Right ventricle myocardium superior (tissue), 1 donor: ENCODE measurements at places on chromosomes 2 and 18. TPM values are rescaled to one million over a fixed set of nuclear protein-coding genes. Genes with fewer than 3 reads are reported as not detected.

DNA sequence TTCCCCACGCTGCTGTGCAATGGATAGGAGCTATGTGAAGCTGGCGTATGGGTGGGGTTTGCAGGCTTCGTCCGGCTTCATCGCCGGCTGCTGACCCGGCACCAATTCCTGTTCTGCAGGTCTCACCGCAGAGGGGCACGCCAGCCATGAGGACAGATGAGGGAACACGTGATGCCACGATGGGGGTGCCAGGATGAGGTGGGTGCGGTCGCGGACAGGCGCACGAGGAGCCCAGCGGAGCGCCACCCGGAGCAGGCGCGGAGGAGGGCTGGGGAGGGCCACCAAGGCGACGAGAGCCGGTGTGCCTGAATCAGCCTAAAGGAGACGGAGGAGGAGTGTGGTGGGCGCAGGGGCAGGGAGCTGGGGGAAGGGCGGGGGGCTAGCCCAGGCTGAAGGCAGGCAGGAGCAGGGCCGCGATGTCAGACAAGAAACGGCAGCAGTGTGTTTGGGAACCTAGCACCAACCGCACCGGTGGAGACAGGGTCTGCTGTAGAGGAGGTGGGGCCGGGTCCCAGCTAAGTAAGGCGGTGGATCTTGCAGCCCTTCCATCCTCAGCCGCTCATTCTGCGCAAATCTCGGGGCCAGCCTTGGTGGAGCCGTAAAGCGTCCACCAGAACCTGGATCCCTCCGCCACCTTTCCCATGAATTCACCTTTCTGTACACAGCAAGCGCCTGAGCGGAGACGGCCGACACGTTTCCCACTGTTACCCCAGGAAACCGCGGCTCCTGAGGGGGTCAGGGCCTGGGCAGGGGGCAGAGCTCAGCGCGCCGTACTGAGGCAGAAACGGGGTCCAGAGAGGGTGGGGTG is 17.0 kb upstream of the CD8A start:
- peak; percentile 65 for DNase-seq

- DNase-seq: no peak
Measured at GRCh38 chr18:55382277-55382805, 205.7 kb downstream of the TCF4 start.

GRCh38 chr18:31783059-31783458 is 22.4 kb upstream of the SLC25A52 start:
- DNase-seq: no peak

DNA sequence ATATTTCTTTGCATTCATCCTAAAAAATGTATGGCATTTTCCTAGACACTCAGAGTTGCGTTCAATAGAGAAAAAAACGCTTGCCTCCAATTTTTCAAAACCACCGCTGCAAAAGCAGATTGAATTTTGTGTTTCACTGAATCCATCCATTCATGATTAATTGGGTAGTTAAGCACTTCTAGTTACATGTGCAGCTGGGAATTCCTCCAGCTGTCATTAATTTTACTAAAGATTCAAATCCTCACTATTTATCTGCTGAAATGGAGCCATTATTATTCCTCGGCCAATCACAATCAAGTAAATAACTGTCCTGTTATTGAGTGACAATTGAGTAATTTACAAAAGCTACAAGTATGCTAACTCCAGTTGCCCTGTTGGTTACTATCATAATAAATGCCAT is 75.8 kb upstream of the ARL5A start:
- DNase-seq: no peak

- no peak for DNase-seq
Measured at GRCh38 chr2:23453836-23454460, 69.0 kb downstream of the KLHL29 start.

DNA sequence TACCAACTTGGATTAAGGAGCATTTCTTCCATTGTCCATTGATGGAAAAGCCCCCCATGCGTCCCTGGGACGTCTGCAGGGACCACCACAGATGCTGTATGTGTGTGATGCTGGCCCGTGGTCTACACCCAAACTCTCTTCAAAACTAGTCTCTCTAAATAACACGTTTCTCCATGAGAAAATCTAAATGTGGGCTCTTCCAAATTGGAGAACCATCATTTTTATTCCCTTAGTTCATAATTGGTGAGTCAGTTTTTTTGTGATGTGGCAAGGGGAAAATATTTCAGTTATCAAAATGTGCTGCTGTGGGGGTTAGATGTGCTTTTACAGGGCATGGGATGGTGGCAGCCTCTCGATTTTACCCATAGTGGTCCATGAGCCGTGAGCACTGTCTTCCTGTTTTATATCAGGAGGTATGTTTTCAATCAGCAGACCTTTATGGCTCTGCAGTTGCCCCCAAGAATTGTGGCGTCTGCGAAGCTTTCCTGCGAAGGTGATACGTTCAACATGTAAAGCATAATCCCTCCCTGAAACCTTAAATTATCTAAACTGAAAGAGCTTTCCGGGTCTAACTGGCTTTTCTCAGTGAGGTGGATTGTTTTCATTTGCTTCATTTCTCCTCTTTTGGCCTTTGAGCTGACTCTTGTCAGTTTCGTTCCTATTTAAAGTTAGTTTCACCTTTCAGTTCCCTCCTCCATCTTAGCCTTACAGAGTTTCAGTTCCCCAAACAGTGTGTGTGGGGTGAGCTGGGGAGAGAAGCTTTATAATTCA is 78.4 kb downstream of the SETBP1 start:
- no peak for DNase-seq

DNA sequence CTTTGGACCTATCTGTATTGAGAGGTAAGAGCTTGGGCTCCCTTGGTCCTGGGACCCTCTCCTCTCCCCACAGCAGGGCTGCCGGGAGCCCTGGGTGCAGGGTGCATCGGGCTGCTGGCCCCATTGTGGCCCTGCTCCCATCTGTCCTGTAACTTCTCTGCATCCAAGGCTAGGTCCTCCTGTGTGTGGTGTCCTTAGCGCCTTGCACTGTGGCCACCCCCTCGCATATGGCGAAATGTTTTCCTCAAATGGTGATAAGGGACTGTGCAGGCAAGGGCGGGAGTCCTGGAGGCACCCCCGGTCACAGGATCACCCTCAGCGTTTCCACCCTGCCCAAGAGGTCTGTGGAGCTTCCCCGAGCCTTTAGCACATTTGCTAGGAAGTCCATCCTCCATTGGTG is 208.2 kb downstream of the SH3RF3 start:
- DNase-seq: no peak

DNA sequence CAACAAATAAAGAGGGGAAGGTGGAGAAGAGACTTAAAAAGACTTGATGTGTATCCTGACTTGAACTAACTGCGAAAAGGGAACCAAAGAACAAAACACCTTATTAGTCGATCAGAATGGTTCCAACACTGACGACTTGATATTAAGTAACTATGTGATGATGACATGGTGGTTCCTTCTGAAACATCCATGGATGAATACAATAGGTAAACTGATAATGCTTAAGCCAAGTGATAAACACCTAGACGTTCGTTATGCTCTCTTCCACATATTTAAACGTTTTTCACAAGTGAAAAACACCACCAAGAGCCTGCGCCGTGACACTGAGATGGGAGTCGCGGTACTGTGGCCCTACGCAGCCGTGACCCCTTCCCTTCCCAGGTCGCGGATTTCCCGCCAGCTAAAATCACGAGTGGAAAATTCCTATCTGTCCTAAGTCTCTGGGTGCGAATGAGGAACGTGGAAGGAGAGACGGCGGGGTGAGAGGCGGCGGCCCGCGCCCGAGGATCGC is 797 bp downstream of the TTC32 start:
- DNase-seq: no peak

DNA sequence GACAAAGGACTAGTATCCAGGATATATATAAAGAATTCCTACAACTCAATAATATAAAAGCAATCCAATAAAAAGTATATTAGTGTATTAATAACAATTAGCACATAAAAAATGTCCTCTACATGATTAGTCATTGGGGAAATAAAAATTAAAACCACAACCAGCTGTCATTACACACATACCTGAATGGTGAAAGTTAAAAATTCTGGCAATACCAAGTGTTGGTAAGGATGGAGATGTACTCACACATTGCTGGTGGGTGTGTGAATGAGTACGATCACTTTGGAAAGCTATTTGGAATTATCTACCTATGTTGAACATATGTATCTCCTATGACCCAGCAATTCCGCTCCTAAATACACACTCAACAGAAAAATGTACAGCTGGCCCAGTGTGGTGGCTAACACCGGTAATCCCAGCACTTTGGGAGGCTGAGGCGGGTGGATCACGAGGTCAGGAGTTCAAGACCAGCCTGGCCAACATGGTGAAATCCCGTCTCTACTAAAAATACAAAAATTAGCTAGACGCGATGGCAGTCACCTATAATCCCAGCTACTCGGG is 14.3 kb upstream of the NOL10 start:
- no peak for DNase-seq

GRCh38 chr18:33444709-33445108 is 4.2 kb upstream of the CCDC178 start:
- no peak for DNase-seq

DNA sequence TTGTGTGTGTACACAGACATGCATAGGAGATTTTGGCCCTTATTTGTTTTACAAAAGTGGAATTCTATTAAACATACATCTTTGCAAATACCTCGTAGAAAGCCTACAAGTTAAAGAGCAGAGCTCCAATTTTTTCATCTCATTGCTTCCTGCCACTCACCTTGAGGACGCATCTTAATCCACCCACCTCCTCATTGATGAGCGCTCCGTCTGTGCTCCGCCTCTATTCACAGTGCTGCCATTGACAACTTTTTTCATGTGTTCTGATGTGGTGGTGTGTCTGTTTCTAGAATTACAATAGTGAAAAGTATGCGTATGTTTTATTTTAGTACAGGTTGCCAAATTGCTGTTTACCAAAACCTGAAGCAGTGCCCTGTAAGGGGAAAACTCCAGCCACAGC is 36.3 kb downstream of the NEURL3 start:
- no peak for DNase-seq

- no peak for DNase-seq
Measured at GRCh38 chr2:147523415-147523814, 321.4 kb upstream of the ACVR2A start.

- no peak for DNase-seq
Measured at GRCh38 chr2:191831410-191831994, 15.4 kb downstream of the CAVIN2 start.

GRCh38 chr2:237642038-237642734 is 14.8 kb downstream of the LRRFIP1 start:
- no peak for DNase-seq

DNA sequence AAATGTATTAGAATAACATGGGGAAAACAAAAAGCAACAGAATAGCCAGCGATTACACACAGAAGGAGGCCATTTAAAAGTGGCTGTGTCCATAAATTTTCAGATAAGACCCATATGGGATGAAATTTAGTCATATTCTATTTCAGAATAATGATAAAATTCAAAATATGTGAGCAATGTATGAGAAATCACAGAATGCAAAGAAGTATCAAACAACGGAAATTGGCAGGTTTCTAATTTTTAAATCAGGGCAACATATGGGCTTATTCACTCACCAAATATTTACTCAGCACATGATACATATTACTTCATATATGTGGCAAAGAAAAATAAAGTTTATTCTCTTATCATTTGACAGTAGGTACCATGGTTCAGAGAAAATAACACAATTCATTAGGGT is 208.5 kb downstream of the GRB14 start:
- no peak for DNase-seq

DNA sequence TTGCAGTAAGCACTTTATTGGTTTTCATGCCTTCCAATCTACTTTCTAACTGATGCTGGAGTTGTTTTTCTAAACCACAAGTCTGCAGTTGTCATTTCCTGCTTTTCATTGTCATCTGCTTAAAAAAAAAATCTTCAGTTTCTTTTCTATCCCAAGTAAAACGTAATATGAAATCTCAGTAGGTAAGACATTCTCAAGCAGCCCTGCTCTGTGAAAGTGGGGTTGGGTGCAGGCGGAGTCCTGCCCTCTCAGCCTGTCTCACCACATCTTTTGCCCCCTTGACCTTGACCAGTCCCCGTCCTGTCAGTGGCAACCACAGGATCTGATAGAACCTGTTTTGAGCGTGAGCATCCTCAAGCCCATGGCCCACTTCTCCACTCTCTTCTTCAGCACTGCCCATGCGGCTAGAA is 80.0 kb upstream of the CPO start:
- DNase-seq: no peak

GRCh38 chr2:23549051-23549450 is 164.1 kb downstream of the KLHL29 start:
- DNase-seq: no peak

- DNase-seq: no peak
Measured at GRCh38 chr2:104690255-104690984, 163.5 kb upstream of the POU3F3 start.

DNA sequence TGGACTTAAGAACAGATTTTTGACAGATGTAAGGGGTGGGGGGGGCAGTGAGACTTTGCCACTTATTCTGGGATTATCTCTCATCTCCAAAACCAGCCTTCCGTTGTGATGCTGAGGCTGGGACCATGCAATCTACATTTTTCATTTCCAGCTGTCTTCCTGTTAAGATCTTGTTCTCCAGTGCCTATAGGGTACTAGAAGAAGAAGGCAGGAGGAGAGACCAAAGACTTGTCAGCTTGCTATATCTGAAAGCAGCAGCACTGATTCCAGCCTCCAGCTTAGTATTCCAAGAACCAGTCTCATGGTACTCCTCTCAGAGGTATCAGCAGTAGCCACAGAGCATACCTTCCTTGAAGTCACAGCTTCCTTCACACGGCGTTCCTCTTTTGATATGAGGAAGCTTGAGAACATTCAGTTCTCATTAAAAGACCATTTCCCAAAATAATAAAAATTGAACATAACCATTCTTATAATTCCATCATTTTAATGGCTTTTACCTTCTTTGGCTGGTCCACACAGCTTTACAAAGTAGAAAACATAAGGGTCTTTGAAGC is 49.8 kb downstream of the USP34 start:
- DNase-seq: no peak

- no peak for DNase-seq
Measured at GRCh38 chr2:2590141-2590540, 259.1 kb upstream of the MYT1L start.

DNA sequence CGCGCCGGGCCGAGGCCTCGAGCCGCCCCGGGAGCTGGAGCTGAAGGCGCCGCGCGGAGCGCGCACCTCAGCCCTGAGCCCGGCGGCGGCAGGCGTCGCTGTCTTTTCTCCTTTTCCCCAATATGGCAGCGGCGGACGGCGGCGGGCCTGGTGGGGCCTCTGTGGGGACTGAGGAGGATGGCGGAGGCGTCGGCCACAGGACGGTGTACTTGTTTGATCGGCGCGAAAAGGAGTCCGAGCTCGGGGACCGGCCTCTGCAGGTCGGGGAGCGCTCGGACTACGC is 369 bp downstream of the SMCHD1 start:
- DNase-seq: no peak

- no peak for DNase-seq
Measured at GRCh38 chr18:48394176-48394575, 15.0 kb downstream of the ZBTB7C start.

The IL1B gene
- total RNA-seq: 0.30 TPM

The TAF4B gene
- 1.5 TPM for total RNA-seq

The VWC2L gene
- not detected for total RNA-seq

The SCN2A gene
- total RNA-seq: 0.05 TPM

The AQP12A gene
- total RNA-seq: not detected

The APLF gene
- total RNA-seq: 4.0 TPM

The MAPK4 gene
- 26.9 TPM for total RNA-seq

The LCT gene
- total RNA-seq: not detected

The TTN gene
- total RNA-seq: 3,113 TPM

The ARL5A gene
- 57.5 TPM for total RNA-seq

The POTEI gene
- total RNA-seq: not detected

The SLC5A7 gene
- 0.19 TPM for total RNA-seq
